Fibroblast of pulmonary artery (primary cell): ENCODE measurements at places on chromosomes 2 and 18.

- DNase-seq: no peak
These were observed 99.6 kb upstream of the RIOK3 start for GRCh38 chr18:23353459-23353858.

DNA sequence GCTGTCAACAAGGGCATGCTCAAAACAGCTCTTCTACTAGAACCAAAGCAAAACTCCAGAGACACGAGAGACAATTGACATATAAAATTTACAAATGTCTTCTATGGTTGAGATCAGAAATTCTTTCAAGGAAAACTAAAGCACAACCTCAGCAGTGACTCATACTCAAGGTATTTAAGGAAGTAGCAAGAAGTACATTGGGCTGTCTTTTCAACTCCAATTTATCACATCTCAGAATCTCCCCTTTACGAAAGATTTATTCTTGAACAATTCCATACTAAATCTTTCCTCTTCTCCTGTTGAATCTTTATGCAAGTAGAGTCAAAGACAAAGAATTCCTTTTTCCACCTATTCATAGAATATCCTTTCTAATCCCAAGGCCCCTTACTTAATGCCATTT lies 324.0 kb downstream of the IRS1 start:
- peak; percentile 78 for DNase-seq

- peak; percentile 65 for DNase-seq
These were observed 32.5 kb downstream of the MERTK start for GRCh38 chr2:111930875-111931274.

DNA sequence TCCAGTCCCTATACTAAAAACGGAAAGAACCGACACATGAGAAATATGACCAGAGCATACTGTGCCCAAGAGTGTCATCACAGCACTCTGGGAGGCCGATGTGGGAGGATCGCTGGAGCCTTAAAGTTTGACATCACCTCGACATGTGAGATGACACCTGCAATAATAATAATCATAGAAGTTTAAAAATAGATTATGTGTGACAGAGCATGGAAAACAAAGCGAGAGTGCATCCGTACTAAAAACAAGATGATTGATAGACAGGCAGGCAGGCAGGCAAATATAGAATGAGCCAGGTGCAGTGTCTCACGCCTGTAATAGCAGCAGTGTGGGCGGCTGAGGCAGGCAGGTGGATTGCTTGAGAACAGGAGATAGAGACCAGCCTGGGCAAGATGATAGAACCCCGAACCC lies 114.8 kb upstream of the ANKRD30BL start:
- no peak for DNase-seq

DNA sequence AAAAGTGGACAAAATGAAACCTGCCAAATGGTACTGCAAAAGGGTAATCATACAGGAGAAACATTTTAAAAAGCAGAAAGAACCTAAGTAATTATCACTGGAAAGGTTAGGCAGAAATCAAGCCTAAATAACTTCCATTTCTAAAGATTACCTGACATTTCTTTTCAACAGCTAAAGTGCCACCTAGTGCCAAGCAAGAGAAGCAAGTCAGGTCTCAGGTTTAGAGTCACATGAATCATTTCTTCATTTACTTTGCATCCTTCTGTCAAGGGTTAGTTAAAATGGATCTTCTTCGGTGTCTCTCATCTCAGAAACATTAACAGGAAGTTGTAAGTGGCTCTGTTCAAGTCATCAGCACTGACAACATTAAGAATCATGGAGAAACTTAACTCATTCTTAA lies 90.3 kb downstream of the AKAIN1 start:
- DNase-seq: no peak

DNA sequence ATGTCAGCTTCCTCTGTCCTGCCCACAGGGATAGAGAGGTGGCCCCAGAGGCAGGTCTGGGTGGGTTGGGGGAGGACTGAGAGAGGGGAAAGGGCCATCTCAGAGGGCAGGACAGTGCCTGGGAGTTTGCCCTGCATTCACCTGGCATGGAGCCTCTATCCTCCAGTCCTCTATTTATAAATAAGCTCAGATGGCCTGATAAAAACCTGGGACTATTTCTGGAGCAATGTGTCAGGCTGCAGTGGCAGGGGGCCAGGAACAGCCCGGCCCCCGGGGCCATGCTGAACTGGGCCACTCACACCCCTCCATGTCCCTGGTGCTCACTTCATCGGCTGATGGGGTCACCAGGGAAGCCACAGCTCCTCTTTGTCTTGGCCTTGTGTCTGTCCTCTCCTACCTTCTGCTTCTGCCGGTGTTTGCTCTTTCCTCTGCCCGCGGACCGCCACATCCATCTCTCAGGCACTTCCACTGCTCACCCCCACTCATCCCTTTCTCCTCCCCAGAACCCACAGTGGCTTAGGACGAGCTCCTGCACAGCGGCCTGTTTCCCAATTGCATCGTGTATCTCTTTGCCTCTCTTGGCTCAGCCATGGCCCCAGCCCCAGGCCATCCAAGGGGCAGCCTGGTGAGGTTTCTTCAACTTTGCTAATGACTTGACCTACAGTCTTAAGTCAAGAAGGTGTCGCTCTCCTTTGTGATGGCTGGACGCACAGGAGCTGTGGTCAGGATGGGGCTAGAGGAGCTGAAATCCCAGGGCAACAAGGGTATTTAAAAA lies 38.8 kb downstream of the SCTR start:
- no peak for DNase-seq

DNA sequence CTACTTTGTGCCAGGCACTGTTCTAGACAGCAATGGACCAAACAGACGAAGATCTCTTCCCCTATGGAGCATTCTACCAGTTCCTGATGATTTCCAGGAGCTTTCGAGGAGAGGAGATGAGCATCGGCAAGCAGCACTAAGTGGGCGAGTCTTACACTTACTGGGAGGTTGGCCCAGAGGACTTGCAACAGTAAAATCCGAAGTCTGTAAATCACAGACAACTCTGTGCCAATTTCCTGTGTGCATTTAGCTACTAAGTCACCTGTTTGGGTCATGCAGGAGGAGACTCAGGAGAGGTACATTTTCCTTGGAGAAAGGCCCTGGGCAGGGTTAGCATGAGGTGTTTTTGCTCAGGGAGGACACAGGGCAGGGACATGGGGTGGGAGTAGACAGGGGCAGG lies 58.9 kb downstream of the TRPM8 start:
- no peak for DNase-seq

DNA sequence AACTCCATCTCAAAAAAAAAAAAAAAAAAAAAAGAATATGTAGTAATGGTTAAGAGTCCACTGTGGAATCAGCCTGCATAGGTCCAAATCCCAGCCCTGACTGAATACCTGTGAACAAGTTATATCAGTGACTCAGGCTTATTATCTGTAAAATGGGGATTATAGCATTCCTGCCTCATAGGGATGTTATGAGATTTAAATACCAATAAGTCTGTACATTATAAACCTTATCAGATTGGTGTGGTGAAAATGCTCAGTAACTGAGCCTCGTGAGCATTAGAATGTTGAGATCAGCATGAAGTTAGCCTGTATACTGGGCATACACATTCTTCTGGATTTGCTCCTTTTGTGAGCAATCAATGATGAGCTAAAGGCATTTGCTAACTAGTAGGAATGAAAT lies 3.0 kb upstream of the AMMECR1L start:
- DNase-seq: no peak

- DNase-seq: no peak
These were observed 42.1 kb downstream of the CD28 start for GRCh38 chr2:203748331-203749126.

DNA sequence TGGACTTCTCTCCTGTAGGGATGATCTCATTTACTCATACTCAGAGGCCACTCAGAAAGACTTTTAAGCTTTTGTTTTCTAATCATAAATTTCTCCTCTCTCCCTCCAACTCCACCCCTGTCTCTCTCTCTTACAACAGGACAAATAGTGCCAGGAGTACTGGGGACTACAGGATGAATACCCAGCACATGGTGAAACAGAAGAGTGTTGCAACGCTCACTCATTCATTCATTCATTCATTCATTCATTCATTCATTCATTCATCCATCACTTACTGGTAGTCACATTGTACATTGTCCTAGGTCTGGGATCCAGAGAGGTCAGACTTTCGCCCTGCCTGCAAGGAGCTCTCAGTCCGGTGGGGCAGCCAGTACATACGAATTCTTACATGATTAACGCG lies 97.6 kb downstream of the KLHL29 start:
- no peak for DNase-seq

DNA sequence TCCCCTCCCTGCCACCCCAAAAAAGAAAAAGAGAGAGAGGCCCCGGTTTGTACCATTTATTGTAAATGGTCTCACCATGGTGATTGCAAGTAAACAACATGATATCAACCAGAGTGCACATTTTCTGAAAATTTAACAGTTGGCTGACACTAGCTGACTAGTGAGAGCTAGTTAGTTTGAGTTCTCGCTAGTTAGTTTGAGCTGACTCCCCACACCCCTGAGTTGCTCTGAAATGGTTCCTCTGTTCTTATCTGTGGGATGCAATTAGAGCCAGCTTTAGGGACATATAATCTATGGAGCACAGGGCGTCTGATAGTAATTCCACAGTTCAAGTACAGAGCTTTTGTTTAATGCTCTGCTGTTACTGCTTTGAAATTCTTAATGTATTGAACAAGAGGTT lies 13.1 kb downstream of the CASP10 start:
- no peak for DNase-seq

DNA sequence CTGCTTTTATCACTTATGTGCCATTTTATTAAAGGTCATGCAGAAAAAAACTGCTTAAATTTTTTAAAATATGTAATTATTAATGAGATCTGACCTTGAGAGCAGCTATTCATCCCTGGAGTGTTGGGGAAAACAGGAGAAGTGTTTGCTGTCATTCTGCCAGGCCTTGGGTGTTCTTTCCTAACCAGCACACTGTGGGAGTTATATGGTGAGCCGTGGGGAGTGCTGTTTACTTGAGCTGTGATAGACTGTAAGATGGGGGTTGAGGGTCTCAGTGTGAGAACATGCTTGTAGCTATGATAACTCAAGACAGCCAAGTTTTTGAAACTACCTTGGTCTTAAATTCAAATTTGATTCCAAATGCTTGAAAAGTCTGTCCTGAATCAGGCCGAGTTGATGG lies 101.3 kb upstream of the ARHGAP28 start:
- peak; percentile 3 for DNase-seq

DNA sequence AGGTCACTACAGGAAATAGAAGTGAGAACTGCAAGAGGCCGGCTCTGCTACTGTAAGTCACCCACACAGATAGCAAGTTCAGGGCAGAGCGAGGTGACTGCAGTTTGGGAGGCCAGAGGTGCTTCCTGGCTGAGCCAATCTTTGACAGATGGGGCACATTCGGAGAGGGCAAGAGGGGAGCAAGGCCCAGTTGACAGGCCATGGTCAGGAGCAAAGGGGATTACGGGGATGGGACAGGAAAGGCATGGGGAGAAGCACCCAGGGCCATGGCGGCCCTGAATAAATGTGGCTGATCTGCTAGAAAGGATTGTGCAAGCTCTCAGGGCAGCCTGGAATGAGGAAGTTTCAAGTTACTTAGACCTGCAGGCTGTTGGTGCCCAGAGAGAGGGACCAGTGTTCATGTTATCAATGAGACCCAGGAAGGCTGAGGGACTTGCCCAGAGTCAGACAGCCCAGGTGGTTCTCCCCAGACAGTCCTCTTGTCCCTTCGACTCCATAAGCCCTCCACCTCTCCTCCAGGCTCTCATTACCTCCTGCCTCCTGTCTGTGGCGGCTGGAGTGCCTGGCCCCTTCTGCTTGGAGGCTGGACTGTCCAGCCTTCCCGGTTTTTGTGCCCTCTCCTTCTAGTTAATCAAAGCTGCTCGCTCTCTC lies 123.3 kb downstream of the CTIF start:
- DNase-seq: peak; percentile 72

GRCh38 chr2:187774551-187775071 lies 220.4 kb upstream of the TFPI start:
- DNase-seq: peak; percentile 36

- peak; percentile 29 for DNase-seq
These were observed 7.3 kb downstream of the INSIG2 start for GRCh38 chr2:118095610-118096009.

DNA sequence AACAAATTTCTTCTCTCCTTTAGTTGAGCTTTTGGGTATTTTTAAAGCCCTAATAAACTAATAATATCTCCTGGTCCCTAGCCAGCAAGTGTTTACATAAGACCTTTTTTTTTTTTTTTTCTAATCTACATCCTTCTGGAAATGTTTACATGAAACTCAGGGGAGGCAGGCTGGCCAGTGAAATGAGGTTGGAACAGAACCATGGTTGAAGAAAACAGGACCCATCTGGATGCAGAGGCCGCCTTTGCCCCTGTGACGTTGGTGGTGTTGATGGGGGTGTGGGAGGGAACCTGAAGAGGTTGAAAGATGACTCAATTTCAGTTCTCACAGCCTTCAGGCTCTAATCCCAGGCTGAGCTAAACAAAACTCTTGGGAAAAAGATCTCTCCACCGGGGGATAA lies 118.5 kb downstream of the NRP2 start:
- peak; percentile 94 for DNase-seq

DNA sequence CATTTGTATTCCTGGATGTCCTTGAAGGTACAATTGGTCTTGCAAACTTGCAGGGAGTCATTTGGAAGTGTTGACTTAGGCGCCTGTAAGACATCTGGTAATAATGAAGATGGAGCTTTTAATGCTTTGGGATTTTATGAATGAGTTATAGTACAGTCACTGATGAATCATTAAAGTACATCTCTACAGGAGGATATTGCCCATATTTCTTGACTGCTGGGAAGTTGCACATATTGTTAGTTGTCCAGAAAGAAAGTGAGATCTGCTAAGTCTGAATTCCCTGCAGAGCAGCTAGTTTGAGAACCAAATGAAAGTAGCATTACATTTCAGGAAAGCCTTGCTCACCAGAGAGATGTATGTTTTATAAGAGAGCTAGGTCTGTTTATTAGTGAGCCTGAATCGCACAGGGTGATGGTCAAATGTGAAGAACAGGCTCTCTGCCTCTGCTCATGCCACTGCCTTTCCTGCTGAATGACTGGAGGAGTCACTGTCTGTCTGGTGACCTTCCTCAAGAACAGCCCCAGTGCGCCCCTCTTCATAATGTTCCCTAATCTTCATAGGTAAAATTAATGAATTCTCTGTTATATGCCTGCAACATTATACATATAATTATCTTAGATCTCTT lies 138.9 kb upstream of the KLHL14 start:
- no peak for DNase-seq

DNA sequence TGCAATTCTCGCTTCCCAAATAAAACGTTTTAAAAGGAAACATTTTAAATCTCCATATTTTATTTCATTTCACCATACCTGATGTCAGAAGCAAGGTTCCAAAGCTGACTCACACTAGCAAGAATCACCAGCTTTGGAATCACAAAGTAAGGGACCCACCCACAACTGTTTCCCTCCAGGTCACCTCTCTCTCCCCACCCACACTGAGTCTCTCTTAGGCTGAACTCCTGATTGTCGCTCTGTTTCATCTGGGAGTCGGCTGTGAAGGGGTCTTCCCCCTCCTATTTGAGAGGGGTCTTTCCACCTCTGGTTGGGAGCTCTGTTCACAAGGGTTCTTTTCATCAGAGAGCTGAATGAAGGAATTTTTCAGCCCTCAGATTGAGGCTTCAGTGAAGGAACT lies 128.1 kb downstream of the L3MBTL4 start:
- no peak for DNase-seq
